OCI-LY7 (cell line): ENCODE measurements at places on chromosomes 3 and 15. TPM values are rescaled to one million over a fixed set of nuclear protein-coding genes. Genes with fewer than 3 reads are reported as not detected.

DNA sequence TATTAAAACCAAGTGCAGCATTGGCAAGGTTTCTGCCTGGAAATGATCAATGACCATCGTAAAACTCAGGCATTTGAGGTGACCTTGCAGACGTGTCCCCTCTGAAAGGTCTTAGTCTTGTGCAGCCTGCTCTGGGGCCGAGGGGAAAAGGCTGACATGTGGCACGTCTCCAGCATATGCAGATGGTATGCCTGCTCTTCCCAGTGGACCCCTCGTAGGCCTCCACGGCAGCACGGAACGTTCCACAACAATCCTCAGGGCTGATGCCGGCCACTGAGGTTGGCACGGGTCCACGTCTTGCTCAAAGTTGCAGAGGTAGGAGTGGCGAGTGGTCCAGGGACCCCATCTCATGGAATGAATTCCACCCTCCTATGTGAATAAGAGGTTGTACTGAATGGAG lies 247.5 kb upstream of the LYSMD4 start:
- no peak for DNase-seq

Gene LZTFL1
- 8.7 and 9.7 TPM in 2 replicates for total RNA-seq

DNA sequence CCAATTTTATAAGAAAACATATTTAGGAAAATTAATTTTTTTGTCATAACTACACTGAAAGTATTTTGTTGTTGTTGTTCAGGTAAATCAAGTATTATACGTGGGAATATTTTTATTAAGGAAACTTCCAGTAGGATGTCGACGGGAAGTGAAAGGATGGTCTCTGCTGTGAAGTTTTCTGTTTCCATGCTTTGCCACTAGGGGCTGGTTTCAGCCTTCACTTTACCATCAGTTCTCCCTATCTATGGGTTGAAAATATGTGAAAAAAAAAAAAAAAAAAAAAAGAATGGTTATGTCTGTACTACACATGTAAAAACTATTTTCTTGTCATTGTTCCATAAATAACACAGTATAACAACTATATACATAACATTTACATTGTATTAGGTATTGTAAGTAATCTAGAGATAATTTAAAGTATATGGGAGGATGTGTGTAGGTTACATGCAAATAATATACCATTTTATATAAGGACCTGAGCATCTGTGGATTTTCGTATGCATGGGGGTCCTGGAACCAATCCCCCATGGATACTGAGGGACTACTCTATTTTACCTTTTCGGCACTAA lies 136.7 kb downstream of the SMAD6 start:
- peak; percentile 56 for DNase-seq

DNA sequence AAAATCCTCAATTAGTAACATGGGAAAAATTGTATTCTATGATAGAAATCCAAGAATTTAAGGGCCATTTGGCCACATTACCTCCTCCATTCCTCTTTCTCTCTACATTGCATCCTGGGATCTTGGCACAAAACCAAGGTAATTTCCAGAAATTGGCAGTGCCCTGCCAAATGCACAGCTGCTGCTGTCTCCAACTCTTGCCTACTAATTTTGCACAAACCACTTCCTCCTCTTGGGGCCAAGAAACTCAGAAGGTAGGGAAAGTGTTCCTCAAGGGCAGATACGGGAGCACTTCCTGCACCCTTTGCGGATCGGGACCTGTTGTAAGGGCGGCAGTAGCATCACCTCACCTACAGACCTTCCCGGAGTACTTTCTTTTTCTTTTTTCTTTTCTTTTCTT lies 57.8 kb downstream of the MAP3K13 start:
- no peak for DNase-seq

DNA sequence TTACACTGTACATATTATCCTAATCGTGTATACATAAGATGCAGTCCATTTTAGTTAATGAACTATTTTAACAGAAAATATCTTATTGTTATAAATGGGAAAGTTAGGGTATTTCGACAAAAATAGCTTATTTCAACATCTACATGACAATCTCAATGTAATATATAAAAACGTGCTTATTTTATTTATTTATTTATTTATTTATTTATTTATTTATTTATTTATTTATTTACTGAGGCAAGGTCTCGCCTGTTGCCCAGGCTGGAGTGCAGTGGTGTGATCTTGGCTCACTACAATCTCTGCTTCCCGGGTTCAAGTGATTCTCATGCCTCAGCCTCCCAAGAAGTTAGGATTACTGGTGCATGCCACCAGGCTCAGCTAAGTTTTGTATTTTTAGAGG lies 614.2 kb downstream of the CADM2 start:
- no peak for DNase-seq

Gene NCK1
- total RNA-seq: 38.1 and 46.2 TPM in 2 replicates

DNA sequence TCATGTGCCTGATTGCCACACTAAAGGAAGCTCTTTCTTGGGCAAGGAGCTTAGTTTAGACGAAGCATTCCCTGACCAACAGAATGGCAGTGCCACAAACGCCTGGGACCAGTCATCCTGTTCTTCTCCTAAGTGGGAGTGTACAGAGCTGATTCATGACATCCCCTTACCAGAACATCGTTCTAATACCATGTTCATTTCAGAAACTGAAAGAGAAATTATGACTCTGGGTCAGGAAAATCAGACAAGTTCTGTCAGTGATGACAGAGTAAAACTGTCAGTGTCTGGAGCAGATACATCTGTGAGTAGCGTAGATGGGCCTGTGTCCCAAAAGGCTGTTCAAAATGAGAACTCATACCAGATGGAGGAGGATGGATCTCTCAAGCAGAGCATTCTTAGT lies 18.4 kb downstream of the SENP5 start:
- DNase-seq: no peak

DNA sequence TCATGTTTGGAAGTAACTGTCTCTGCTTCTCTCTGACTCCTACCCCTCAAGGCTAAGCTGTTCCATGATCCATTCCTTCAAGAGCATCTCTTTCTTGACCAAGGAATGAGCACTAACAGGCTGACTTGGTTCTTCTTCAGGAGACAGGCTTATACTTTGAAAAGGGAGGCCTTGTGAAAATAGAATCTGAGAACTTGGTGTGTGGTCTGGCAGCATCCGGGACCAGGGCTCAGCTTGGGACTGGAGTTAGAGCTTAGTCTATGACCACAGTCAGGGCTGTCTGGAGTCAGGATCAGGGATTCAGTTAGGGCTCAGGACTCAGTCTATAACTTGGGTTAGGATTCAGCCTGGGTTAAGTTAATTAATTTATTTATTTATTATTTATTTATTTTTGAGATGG lies 44.9 kb upstream of the SLC6A6 start:
- no peak for DNase-seq

- DNase-seq: no peak
Measured at GRCh38 chr15:66570842-66571478, 5.2 kb upstream of the LCTL start.

- DNase-seq: no peak
Measured at GRCh38 chr3:191894406-191894805, 433.4 kb downstream of the PYDC2 start.

GRCh38 chr3:42014921-42015533 lies 53.1 kb upstream of the ULK4 start:
- DNase-seq: peak; percentile 64

Gene SLC7A14
- not detected in 2 replicates for total RNA-seq

- no peak for DNase-seq
Measured at GRCh38 chr15:101026656-101027272, 107.6 kb downstream of the LRRK1 start.

- no peak for DNase-seq
Measured at GRCh38 chr15:77097248-77097721, 26.4 kb upstream of the TSPAN3 start.

- no peak for DNase-seq
Measured at GRCh38 chr3:28575746-28576613, 227.4 kb upstream of the AZI2 start.

DNA sequence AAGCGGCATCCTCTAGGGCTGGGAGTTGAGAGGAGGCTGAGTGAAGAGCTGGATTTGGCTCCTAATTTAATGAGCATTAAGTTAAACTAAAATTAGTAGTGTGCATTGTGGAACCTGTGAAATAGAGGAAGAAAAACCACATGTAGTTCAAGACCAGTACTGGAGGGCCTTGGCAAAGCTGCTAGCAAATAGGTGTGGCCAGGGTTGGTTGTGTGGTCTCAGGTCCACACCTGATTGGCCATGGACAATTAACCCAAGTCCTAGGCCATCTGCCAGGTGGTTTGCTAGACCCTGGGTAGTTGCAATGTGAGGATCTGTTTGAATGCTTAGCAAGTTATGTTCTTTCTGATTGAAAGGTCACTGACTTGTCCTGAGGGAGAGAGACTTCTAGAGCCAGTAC lies 275.5 kb downstream of the PDCD6IP start:
- peak; percentile 45 for DNase-seq

GRCh38 chr3:72487946-72488737 lies 360.1 kb downstream of the SHQ1 start:
- no peak for DNase-seq

GRCh38 chr3:146715170-146715569 lies 110.0 kb upstream of the PLSCR5 start:
- DNase-seq: no peak

- no peak for DNase-seq
Measured at GRCh38 chr3:22308871-22309270, 557.9 kb upstream of the ZNF385D start.

DNA sequence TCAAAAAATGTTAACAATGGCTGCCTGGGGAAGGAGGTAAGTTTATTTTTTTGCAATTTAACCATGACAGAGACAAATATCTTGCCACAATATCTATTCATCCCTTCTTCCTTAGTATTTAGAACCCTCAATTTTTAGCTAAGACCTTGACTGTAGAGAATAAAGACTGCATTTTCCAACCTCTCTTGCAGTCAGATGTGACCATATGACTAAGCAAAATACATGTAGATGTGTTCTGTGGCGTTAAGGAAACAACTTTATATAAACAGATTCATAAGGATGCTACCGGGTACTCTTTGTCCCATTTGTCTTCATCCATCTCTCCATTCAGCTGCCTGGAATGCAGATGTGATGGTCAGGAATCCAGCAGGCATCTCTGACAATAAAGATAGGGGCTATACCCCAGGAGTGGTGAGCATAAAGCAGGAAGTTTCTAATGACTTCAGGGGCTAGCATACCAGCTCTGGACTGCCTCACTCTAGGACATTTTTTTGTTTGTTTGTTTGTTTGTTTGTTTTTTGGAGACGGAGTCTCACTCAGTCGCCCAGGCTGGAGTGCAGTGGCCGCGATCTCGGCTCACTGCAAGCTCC lies 41.1 kb downstream of the LHFPL4 start:
- no peak for DNase-seq

Gene ACTC1
- total RNA-seq: not detected in 2 replicates

DNA sequence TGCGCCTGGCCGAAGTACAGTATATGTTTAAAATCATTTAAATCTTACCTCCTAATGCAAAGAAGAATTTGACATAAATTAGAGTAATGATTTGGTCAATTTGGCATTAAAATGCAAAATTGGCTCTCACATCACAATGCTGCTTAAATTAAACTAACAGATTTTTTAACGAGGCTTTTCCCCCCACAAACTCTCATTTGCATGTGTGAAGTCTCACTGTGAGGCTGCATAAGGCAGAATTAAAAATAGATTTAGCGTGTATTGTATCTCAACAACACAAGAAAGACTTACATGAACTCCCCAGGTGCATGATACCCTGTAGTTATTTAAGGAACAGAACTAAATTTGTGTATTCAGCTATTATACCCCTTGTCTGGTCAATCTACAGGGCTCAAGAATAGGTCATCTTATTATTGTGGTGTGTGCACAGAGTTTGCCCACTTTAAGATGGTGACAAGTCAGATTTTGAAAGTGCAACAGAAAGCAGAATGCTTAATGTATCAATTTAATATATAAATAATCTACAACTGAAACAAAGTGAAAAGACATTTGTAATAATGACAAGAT lies 897.9 kb downstream of the EPHA3 start:
- DNase-seq: no peak

DNA sequence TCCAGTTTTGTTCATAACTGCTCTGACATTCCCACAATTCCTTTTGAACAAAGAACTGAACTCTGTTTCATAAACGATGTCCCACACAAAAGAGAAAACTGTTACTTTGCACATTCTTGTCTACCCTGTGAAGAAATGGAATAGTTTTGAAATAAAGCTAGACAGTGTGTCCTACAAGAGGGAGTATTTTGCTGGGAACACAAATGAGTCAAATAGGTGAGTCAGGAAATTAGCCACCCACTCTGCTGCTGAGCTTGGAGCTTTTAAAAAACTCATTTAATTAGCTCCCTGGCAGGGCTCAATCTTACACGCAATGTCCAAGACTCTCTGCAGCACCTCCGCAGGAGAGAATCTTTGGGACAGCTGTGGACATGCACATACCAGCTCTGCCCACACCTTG lies 193.4 kb downstream of the SLC9A9 start:
- no peak for DNase-seq

DNA sequence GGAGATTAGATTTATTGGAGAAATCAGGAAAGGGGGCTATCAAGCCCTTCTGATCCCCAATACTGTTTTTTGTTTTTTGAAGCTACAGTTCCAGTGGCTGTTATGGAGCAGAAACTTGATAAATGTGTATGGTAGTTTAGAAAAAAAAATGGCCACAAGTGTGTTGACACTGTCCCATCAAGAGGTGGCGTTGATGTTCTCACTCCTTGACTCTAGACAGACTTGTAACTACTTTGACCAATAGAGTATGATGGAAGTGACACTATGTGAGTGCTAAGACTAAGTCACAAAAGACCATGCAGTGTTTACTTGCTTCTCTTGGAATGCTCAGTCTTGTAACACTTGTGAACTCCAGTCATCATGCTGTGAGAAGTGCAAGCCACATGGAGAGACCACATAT lies 356.7 kb downstream of the PDCD6IP start:
- DNase-seq: no peak

Gene PSMD6
- total RNA-seq: 93.6 and 106 TPM in 2 replicates

GRCh38 chr15:78265137-78265460 lies 737 bp downstream of the DNAJA4 start:
- DNase-seq: no peak

Gene CDHR4
- total RNA-seq: 0.32 TPM in 1 of 2 replicates, not detected in the other

DNA sequence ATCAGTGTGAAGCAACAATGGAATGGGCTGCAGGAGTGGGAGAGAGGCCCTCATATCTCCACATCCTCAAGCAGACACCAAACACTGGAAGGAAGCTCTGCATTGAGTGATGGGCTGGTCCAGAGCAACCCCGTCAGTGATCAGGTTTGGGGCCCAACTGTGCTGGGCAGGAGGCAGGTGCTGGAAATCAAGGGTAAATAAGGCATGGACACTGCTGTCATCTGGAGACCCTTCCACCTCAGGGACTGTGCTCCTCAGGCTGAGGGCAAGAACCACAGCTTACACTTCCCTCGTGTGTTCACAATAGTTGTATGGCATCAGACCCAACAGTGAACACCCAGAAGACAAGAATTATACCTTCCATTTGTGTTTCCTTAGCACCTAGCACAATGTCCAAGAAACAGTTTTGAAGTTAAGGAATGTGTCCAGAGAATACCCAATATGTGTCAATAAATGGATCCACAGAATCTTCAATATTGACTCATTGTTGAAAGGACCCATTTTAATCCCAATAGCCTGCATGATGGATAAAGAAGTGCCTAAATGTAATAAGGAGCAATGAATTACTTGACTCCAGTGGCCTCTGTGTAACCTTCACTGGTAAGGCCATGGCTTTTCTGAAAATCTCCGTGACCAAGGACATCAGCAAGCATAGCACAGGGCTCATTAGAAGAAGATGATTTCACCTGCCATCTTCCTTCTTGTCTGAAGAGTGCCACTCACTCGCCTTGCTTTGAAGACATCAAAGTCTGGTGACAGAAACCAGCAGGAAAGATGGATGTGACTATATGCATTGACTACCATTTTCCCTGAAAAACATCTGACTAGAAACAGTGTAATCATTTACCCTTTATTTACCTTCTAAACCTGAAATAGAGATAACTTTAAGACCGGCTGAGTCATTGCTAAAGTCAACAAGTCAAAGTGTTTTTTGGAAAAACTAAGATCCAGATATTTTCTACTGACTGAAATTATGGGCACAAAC lies 7.0 kb upstream of the AHSG start:
- no peak for DNase-seq

Gene TMEM212
- not detected in 2 replicates for total RNA-seq

Gene HAPLN3
- 0.93 and 2.0 TPM in 2 replicates for total RNA-seq
